Hair follicle dermal papilla cell (primary cell): ENCODE measurements at places on chromosomes 11 and 22. TPM values are rescaled to one million over a fixed set of nuclear protein-coding genes. Genes with fewer than 3 reads are reported as not detected.

The TMEM45B gene
- total RNA-seq, result not detected in 2 replicates

The KREMEN1 gene
- total RNA-seq, result 35.0 and 39.3 TPM in 2 replicates

The SYT7 gene
- total RNA-seq, result 0.61 and 0.65 TPM in 2 replicates

The MISFA gene
- total RNA-seq, result 0.36 and 0.97 TPM in 2 replicates

The PTPN5 gene
- total RNA-seq, result 0.32 TPM in 1 of 2 replicates, not detected in the other

The MAPK1 gene
- total RNA-seq, result 115 and 140 TPM in 2 replicates

The CCDC116 gene
- total RNA-seq, result 0.61 and 0.65 TPM in 2 replicates

The MAJIN gene
- total RNA-seq, result not detected in 2 replicates

The JAML gene
- not detected in 2 replicates for total RNA-seq

The IGLL1 gene
- not detected in 2 replicates for total RNA-seq

The UBQLNL gene
- 0.32 and 0.49 TPM in 2 replicates for total RNA-seq

The C11orf16 gene
- total RNA-seq, result not detected in 2 replicates

The C1QTNF5 gene
- total RNA-seq, result 28.6 and 30.8 TPM in 2 replicates

The SPON1 gene
- total RNA-seq, result 2.2 and 5.8 TPM in 2 replicates

The SNX32 gene
- 0.97 and 1.3 TPM in 2 replicates for total RNA-seq

The SYCE3 gene
- total RNA-seq, result not detected in 2 replicates

The SAA4 gene
- not detected in 2 replicates for total RNA-seq

The MPPED2 gene
- not detected in 2 replicates for total RNA-seq

The DNAJB7 gene
- total RNA-seq, result not detected in 2 replicates

The BTG4 gene
- total RNA-seq, result 0.24 and 0.32 TPM in 2 replicates

The APOBEC3B gene
- 0.49 and 1.8 TPM in 2 replicates for total RNA-seq

The TMEM121B gene
- under 0.01 TPM in 1 of 2 replicates, not detected in the other for total RNA-seq

The SEPTIN5 gene
- total RNA-seq, result 43.6 and 47.7 TPM in 2 replicates

The SCN2B gene
- total RNA-seq, result under 0.01 TPM in 2 replicates

The TIMP3 gene
- 471 and 701 TPM in 2 replicates for total RNA-seq

The ST14 gene
- total RNA-seq, result 0.16 and 0.49 TPM in 2 replicates

The MPZL3 gene
- total RNA-seq, result 0.49 and 0.97 TPM in 2 replicates

The TSSK2 gene
- not detected in 2 replicates for total RNA-seq

The OR56A1 gene
- total RNA-seq, result not detected in 2 replicates

The POU2AF2 gene
- not detected in 2 replicates for total RNA-seq

The MMP26 gene
- not detected in 2 replicates for total RNA-seq

The MTMR3 gene
- 42.1 and 57.1 TPM in 2 replicates for total RNA-seq

The TRIM51 gene
- not detected in 2 replicates for total RNA-seq

The MIOX gene
- not detected in 2 replicates for total RNA-seq

The MRPL49 gene
- total RNA-seq, result 49.1 and 52.9 TPM in 2 replicates

The DSCAML1 gene
- not detected in 2 replicates for total RNA-seq

The OR6T1 gene
- not detected in 2 replicates for total RNA-seq

The LRRC32 gene
- total RNA-seq, result 46.4 and 51.4 TPM in 2 replicates

The TLCD5 gene
- total RNA-seq, result 6.5 and 7.4 TPM in 2 replicates

The GP1BB gene
- total RNA-seq, result 4.3 and 5.0 TPM in 2 replicates

The SCGB1D2 gene
- total RNA-seq, result not detected in 2 replicates

The NRXN2 gene
- 107 and 111 TPM in 2 replicates for total RNA-seq

The HPS4 gene
- total RNA-seq, result 34.4 and 42.2 TPM in 2 replicates

The SCN4B gene
- under 0.01 TPM in 1 of 2 replicates, not detected in the other for total RNA-seq

The FAM181B gene
- 0.16 and 0.24 TPM in 2 replicates for total RNA-seq

The OR4X2 gene
- total RNA-seq, result not detected in 2 replicates

The MAP6 gene
- 1.9 and 5.0 TPM in 2 replicates for total RNA-seq

The OTOG gene
- not detected in 2 replicates for total RNA-seq

The MUC5AC gene
- not detected in 2 replicates for total RNA-seq

The JAM3 gene
- 59.6 and 78.4 TPM in 2 replicates for total RNA-seq

The SLC17A6 gene
- not detected in 2 replicates for total RNA-seq

The PRDM11 gene
- total RNA-seq, result 10.9 and 13.8 TPM in 2 replicates
